ENCODE measurements at places on chromosomes 7 and 10. TPM values are rescaled to one million over a fixed set of nuclear protein-coding genes. Genes with fewer than 3 reads are reported as not detected.

DNA sequence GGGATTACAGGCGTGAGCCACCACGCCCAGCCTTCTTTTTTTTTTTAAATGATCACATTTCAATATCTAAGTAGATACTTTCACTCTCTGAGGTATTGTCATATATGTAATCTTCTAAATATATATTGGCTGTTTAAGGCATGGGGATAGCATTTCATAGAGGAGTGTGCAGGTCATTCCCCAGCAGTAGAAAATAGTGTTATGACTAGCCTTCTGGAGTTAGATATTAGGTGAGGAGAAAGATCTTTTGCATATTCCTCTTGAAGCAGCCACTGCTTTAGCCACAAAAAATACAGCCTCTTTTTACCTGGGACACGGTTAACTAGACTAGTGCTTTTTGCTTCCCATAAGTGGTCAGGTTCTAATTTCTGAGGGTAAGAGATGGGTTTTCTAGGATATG, 28.9 kb downstream of the ADD3 start:
- peaks cover 58% of the 10 kb centered on the region for H3K4me1 ChIP-seq
- no peak overlapping the region for H3K27ac ChIP-seq
- no peaks in the 10 kb centered on the region for H3K27me3 ChIP-seq

SPDYE5 gene
- total RNA-seq: not detected

LEP gene
- total RNA-seq: 72.8 TPM

GRCh38 chr7:45592230-45592991, 18.2 kb downstream of the ADCY1 start:
- H3K4me1 ChIP-seq: no peaks in the 10 kb centered on the region
- no peak for DNase-seq
- no peak overlapping the region for H3K4me3 ChIP-seq
- H3K27ac ChIP-seq: no peak overlapping the region

STAM gene
- total RNA-seq: 7.3 TPM

- H3K4me3 ChIP-seq: no peak overlapping the region
- DNase-seq: no peak
- peaks cover 10% of the 10 kb centered on the region for H3K4me1 ChIP-seq
Observed at GRCh38 chr7:128835231-128835751, 5.1 kb downstream of the FLNC start.

GRCh38 chr7:85573346-85573745, 386.5 kb upstream of the SEMA3D start:
- H3K27ac ChIP-seq: no peak overlapping the region
- H3K4me3 ChIP-seq: no peak overlapping the region
- DNase-seq: no peak
- no peaks in the 10 kb centered on the region for H3K36me3 ChIP-seq

FLNC gene
- 4.0 TPM for total RNA-seq

DNA sequence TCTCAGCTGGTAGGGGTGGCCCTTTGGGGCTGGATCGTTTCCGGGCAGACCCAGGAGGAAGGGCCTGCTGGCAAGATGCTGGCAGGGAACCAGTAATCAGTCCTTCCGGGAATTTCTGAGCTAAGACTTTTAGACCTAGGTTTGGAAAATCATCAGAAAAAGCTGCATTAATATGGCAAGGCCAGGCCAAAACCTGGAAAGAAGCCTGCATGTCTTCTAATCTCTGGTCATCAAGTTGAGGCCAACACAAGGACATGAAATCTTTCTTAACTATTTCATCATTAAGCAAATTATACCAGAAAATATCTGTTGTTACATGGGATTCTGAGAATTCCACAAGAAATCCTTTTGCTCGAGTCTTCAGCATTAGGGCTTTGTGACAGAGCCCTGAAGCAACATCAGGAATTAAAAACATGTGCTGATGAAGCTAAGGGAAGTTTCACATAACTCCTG, 19.9 kb downstream of the CPA1 start:
- no peak overlapping the region for H3K27ac ChIP-seq
- no peak for DNase-seq
- no peaks in the 10 kb centered on the region for H3K36me3 ChIP-seq

DNA sequence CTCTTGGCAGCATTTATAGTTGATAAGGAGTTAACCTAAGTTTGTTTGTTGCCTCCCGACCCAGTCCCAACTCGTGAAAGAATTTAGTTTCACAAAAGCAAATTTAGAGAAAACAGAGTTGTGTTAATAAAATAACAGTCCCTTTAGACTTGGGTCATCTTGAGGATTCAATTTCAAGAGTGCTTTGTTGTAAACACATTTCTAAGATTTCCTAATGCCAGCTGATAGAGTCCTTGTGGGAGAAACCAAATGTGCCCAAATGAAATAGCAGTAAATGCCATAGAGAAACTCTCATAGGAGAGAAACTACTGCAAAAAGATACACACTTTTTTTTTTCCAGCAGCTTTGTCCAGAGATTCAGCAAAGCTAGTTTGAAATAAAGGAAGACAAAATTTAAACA, 211.3 kb upstream of the BMPER start:
- H3K27me3 ChIP-seq: no peaks in the 10 kb centered on the region
- H3K27ac ChIP-seq: no peak overlapping the region
- no peak for DNase-seq
- no peaks in the 10 kb centered on the region for H3K4me1 ChIP-seq

- H3K4me3 ChIP-seq: no peak overlapping the region
- no peaks in the 10 kb centered on the region for H3K36me3 ChIP-seq
- H3K4me1 ChIP-seq: no peaks in the 10 kb centered on the region
- H3K27ac ChIP-seq: no peak overlapping the region
- no peak for DNase-seq
- no peaks in the 10 kb centered on the region for H3K27me3 ChIP-seq
Observed at GRCh38 chr7:22477876-22478450, 22.0 kb downstream of the STEAP1B start.

INMT gene
- 48.1 TPM for total RNA-seq

DNA sequence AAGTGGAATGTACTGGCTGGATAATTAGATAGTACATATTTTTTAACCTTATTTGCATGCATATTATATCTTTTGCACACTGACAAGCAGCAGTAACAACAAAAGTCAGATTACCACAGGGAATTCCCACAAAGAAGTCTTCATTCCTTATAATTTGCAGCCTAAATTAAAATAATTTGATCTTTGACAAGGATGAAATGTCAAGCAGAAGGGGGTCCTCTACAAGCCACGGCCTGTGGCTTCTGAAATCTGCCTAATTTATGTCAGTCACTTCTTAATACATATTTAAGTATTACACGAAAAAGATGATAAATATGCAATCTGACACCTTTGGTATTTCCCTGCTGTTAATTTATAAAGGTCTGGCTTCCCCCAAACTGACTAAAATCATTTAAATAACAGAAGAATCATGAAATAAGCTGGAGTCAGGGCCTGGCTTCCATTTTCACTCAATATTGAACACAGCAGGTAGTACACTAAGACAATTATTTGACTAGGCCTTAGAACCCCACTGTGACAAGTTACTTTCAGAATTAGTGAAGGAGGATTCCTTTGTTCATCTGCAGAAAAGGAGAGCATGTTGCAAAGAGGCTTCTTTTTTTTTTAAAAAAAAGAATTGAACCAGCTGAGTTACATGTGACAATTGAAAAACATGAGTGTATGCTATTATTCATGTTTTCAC, 351.1 kb upstream of the ETV1 start:
- H3K4me1 ChIP-seq: no peaks in the 10 kb centered on the region
- no peak for DNase-seq
- no peaks in the 10 kb centered on the region for H3K36me3 ChIP-seq
- H3K4me3 ChIP-seq: no peak overlapping the region

- no peak overlapping the region for H3K4me3 ChIP-seq
- peak; percentile 48 for DNase-seq
- peaks cover 48% of the 10 kb centered on the region for H3K4me1 ChIP-seq
Observed at GRCh38 chr7:114364151-114364550, 50.5 kb upstream of the FOXP2 start.

GRCh38 chr10:127150136-127150535, 46.3 kb downstream of the INSYN2A start:
- H3K4me3 ChIP-seq: no peak overlapping the region
- no peaks in the 10 kb centered on the region for H3K27me3 ChIP-seq
- no peaks in the 10 kb centered on the region for H3K4me1 ChIP-seq
- H3K27ac ChIP-seq: no peak overlapping the region
- no peaks in the 10 kb centered on the region for H3K36me3 ChIP-seq
- DNase-seq: no peak

DNA sequence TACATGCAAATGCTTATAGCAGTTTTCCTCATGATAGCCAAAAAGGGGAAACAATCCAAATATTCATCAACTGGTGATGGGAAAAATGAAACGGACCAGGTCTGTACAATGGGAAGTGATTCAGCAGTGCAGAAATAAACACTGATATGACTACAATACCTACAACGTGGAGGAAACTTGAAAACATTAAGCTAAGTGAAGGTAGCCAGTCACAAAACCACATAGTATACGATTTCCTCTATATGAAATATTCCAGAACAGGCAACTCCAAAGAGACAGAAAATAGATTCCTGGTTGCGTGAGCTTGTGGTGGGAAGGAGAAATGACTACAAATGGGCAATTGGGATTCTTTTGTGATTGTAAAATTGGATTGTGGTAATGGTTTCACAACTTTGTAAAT, 263.1 kb upstream of the PITRM1 start:
- no peak for DNase-seq
- peaks cover 4% of the 10 kb centered on the region for H3K4me1 ChIP-seq
- no peaks in the 10 kb centered on the region for H3K27me3 ChIP-seq

DNA sequence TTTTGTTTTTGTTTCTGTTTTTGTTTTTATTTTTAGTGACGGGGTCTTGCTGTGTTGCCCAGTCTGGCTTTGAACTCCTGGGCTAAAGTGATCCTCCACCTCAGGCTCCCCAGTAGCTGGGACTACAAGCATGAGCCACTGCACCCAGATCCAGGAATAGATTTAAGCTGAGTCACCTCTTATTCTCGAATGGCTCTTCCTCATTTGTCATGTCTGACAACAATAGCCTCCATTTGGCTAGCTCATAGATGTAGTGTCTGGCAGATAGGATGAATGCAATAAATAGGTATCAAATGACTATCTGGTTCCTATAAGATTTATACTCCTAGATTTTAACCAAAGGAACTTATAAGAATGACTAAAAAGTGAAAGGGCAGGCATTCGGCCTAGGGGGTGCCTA, 172.9 kb downstream of the TMEM26 start:
- H3K27me3 ChIP-seq: no peaks in the 10 kb centered on the region
- no peaks in the 10 kb centered on the region for H3K4me1 ChIP-seq
- no peak for DNase-seq
- no peak overlapping the region for H3K4me3 ChIP-seq
- H3K27ac ChIP-seq: no peak overlapping the region
- H3K36me3 ChIP-seq: no peaks in the 10 kb centered on the region

DNA sequence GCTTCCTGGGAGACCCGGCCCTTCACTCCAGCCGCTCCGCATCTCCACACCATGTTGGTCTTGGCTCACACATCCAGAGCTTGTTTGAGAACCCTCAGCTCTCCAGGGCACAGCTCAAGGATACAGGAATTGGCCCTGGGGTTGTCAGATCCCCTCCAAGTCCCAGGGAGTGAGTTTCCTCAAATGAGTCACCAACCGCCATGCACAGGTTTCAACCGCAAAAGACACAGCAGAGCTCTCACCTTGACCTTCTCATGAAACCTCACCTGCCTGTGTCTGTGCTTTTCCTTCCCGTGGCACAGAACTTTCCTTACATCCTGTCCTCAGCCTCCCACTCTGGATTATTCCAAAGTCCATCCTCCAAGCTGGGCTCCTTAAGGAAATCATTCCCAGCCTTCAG, 20.6 kb downstream of the AZGP1 start:
- H3K36me3 ChIP-seq: no peaks in the 10 kb centered on the region
- DNase-seq: no peak
- no peaks in the 10 kb centered on the region for H3K27me3 ChIP-seq
- H3K4me1 ChIP-seq: no peaks in the 10 kb centered on the region
- no peak overlapping the region for H3K4me3 ChIP-seq

DNA sequence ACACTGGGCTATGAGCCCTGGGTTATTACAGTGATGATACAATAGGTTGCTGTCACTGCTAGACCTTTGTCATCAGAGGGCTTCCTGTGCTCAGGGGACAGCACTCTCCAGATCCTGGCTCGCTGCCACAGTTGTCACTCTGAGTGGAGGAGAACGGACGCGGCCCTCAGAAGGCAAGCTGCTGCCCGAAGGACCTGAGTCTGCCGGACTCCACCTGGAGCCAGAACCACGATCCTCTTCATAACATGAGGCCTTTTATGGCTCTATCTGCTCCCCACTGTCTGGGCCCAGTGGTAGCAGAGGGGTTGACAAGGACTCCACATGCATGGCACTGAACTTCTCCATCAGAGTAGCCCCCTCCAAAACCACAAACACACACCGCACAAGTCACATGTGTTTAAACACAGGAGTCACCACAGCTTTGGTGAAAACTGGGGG, 94.7 kb upstream of the EFCAB10 start:
- no peaks in the 10 kb centered on the region for H3K36me3 ChIP-seq
- no peak overlapping the region for H3K27ac ChIP-seq
- no peak overlapping the region for H3K4me3 ChIP-seq
- peak; percentile 33 for DNase-seq
- H3K4me1 ChIP-seq: peaks cover 67% of the 10 kb centered on the region

- H3K36me3 ChIP-seq: no peaks in the 10 kb centered on the region
- H3K4me1 ChIP-seq: peaks cover 20% of the 10 kb centered on the region
- peak; percentile 45 for DNase-seq
- no peak overlapping the region for H3K27ac ChIP-seq
- no peak overlapping the region for H3K4me3 ChIP-seq
Observed at GRCh38 chr10:30581779-30582380, 47.7 kb downstream of the LYZL2 start.

XRCC2 gene
- total RNA-seq: under 0.01 TPM

DNA sequence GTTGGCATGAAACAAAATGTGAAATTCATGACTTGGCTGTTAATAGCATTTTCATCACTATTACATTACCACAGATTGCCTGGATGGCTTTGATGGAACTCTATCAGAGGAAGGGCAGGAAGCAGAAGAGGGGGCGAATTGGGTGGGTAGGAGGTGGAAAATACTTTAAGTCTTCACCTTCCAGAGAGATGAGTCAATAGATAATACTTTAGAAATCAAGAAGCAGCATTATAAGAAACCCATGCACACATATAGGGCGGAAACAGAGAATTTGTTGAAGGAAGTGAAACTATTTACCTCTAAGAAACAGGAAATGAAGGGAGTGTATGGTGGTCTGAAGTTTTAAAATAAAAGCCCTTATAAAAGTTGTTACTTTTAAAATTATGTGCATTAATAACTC, 152.1 kb upstream of the TARP start:
- no peak for DNase-seq
- no peaks in the 10 kb centered on the region for H3K4me1 ChIP-seq
- no peak overlapping the region for H3K4me3 ChIP-seq
- H3K27ac ChIP-seq: no peak overlapping the region

- H3K36me3 ChIP-seq: no peaks in the 10 kb centered on the region
- no peak overlapping the region for H3K4me3 ChIP-seq
- no peaks in the 10 kb centered on the region for H3K4me1 ChIP-seq
- no peak overlapping the region for H3K27ac ChIP-seq
Observed at GRCh38 chr10:43192884-43193283, 54.6 kb downstream of the CSGALNACT2 start.

DNA sequence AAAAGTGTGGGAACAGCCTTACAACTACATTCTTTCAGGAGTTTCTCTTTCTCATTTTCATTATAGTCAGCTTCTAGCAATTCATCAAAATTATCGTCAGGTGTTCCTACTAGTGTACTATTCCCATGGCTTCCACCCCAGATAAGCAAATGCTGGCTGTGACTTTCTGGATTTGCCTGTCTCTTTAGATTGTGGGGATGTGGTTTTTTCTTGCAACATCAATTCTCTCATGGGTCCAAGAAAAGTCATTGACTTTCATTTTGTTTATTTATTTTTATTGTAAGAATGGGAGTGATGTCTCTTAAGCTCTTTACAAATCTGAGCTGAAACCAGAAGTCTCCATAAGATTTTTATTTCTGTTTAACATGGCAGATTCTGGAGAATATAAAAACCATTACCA, 349.7 kb upstream of the SEMA3C start:
- H3K4me3 ChIP-seq: no peak overlapping the region
- no peaks in the 10 kb centered on the region for H3K36me3 ChIP-seq
- H3K27me3 ChIP-seq: no peaks in the 10 kb centered on the region
- no peak overlapping the region for H3K27ac ChIP-seq

All from body of pancreas (tissue), 4 donors.